Urothelium cell line (cell line): ENCODE measurements at places on chromosomes 16 and 17.
A peak's percentile ranks its signal among the peaks of the same experiment; 100 is the strongest.

- DNase-seq: no peak
These were observed 22.1 kb upstream of the SPNS2 start for GRCh38 chr17:4476511-4477070.

GRCh38 chr16:87233928-87234327, 83.3 kb downstream of the C16orf95 start:
- DNase-seq: no peak

DNA sequence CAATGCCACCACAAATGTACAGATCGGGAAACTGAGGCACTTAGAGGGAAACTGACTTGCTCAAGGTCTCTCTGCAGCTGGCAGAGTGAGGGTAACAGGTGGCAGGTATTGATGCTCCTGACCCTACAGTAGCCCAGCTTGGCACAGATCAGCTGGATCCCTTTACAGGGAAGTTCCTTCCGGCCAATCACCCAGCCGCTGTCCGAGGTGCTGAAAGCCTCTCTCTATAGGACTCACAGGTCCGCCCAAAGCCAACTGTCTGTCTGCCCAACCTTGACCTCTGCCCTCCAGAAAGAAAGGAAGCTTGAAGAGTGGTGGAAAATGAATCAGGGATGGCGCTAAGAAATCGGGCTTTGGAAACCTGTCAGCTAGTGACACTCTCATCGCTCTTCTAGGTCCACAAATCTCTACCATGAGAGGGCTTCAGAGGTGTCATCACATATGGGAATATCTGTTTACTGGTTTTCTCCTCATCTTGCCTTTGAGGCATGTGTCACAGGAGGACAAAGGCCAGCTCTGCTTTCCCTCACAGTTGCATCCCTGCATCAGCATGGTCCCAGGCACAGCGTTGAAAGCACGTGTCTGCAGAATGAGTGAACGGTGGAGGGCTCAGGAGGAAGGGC, 246.2 kb downstream of the KATNIP start:
- peak; percentile 46 for DNase-seq

- DNase-seq: no peak
These were observed 38.5 kb downstream of the PIGL start for GRCh38 chr17:16255481-16255921.

GRCh38 chr17:81910840-81911276, 341 bp downstream of the PCYT2 start:
- DNase-seq: no peak

DNA sequence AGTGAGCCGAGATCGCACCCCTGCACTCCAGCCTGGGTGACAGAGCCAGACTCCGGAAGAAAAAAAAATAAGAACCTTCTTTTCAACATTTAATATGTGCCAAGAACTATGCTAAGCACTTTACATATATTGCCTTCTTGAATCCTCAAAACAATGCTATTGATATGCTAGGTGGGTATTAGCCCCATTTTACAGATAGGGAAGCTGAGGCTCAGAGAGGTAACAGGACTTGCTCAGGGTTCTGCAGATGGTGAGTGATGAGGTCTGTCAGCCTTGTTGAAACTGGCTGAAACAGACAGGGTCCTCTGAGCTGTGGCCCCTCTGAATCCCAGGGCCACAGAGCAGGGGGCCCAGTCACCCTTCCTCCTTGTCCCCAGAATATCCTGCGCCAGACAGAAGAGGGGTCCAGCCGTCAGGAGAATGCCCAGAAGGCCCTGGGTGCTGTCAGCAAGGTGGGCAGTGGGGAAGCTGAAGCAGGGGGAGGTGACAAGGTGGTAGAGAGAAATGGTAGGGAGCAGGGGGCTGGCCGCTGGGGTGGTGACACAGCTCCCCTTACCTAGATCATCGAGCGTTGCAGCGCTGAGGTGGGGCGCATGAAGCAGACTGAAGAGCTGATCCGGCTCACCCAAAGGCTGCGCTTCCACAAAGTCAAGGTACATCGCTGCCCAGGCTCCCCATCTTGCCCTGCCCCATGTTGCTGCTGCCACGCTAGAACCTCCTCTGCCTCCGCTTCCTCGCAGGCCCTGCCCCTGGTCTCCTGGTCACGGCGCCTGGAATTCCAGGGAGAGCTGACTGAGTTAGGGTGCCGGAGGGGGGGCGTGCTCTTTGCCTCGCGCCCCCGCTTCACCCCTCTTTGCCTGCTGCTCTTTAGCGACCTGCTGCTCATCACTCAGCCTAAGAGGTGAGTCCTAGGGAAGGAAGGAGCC, 8.2 kb downstream of the ARHGEF15 start:
- no peak for DNase-seq

DNA sequence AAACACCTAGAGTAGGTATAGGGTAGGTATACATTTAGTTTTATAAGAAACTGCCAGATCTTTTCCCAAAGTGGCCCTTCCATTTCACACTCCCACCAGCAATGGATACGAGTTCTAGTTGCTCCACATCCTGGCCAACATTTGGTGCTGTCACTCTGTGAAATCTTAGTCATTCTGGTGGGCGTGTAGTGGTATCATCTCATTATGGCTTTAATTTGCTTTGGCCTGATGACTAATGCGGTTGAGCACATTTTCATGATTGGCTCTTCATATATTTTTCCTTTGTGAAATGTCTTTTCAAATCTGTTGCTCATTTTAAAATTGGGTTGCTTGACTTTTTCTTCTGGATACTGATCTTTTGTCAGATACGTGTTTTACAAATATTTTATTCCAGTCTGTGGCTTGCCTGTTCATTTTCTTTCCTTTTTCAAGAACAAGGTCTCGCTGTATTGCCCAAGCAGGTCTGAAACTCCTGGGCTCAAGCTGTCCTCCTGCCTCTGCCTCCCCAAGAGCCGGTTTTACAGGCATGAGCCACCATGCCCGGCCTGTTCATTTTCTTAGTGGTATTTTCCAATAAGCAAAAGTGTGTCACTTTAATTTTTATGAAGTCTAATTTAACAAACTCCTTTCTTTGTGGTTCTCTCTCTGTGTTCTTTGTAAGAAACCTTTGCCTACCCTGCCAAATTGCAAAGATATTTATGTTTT, 192.4 kb downstream of the SEC14L1 start:
- DNase-seq: no peak

DNA sequence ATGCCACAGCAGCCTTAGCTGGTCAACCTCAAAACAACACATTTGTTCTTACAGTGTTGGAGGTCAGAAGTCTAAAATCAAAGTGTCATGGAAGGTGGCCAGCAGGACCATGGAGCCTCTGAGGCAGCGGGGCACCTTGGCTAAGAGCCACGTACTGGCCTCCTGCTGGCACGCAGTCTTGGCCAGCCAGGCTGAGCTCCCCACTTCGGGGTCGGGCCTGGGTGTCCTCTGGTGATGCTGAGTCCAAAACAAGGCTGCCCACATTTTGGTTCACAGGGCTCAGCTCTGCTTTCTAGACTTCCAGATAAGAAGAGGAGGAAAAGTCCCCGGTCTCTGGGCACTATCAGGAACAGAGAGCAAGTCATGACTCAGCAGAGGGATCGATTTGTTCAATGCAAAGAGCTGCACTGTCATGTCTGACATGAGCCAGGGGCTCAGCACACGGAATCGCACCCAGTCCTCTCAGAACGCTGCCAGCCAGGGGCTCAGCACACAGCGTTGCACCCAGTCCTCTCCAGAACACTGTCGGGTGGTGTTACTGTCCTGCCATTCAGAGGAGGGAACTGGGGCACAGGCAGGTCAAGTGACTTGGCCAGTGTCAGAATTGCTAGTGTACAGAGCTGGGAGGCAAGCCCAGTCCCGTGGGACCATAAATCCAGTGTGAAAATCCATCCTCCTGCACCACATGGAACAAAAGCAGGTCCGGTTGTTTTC, 2.5 kb downstream of the LGALS9 start:
- DNase-seq: no peak

DNA sequence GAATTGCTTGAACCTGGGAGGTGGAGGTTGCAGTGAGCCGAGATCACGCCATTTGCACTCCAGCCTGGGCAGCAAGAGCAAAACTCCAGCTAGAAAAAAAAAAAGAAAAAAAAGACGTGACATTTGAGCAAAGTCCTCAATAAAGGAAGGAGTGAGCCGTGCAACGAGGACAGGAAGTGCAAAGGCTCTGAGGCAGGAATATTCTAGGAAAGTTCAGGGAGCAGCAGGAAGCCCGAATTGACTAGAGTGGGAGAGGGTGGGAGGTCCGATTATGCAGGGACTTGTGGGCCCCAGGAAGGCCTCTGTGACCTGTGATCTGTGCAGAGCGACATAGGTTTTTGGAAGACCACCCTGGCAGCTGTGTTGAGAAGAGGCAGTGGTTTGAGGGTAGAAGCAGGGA, 8.6 kb upstream of the LASP1NB start:
- DNase-seq: no peak

DNA sequence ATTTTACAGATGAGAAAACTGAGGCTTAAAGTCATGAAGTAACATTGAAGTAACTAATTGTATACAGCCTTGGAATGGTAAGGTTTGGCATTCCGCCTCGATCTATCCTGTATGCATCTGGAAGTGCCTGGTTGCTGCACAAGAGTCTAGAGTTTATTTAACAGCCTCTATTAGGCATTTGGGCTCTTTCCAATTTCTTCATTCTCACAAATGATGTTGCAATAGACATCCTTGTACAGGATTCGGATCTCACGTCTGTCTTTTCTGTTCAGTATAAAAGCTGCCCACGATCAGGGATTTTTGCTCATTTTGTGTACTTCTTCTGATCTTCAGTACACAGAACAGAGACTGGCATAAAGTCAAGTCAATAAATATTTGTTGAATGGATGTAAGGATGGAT, 100.5 kb downstream of the AIPL1 start:
- DNase-seq: no peak

DNA sequence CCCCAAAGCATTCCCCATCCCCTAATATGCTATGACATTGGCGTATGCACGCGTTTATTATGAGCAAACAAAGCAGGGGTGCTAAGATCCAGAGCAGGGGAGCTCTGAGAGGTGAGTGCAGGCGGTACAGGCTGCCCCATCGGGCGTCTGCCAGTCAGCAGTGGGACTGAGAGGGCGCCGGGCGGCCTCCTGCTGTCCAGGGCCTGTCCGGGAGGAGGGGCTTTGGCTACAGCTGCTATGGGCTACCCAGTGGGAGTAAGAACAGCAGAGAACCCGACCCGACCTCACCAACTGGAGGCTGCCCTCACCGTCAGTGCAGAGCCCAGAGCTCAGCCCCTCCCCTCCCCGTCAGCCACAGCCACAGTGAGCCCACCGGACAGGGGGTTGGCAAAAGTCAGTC, 18.5 kb upstream of the AATK start:
- no peak for DNase-seq

- DNase-seq: no peak
These were observed 4.1 kb downstream of the ACE start for GRCh38 chr17:63480826-63481487.

GRCh38 chr17:48262982-48263730, 155.6 kb downstream of the SNX11 start:
- no peak for DNase-seq

- peak; percentile 48 for DNase-seq
These were observed 211.0 kb upstream of the MAF start for GRCh38 chr16:79811541-79811940.

DNA sequence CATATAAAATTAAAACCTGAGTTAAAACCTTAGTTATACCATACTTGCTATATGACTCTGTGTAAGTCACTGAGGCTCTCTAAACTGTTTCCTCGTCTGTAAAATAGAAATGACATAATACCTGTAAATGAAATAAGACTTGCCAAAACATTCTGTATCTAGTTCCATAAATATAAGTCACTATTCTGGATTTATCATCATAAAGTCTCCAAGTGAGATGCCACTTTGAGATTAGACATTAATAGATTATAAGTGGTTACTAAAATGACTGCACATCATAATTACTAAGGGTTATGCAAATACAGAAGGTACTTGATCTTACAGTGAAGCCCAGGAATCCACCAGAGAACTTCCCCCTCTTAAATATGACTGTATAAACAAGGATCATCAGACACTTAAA, 12.0 kb upstream of the BRIP1 start:
- DNase-seq: no peak

GRCh38 chr17:30352240-30352814, 18.5 kb upstream of the TMIGD1 start:
- DNase-seq: no peak

DNA sequence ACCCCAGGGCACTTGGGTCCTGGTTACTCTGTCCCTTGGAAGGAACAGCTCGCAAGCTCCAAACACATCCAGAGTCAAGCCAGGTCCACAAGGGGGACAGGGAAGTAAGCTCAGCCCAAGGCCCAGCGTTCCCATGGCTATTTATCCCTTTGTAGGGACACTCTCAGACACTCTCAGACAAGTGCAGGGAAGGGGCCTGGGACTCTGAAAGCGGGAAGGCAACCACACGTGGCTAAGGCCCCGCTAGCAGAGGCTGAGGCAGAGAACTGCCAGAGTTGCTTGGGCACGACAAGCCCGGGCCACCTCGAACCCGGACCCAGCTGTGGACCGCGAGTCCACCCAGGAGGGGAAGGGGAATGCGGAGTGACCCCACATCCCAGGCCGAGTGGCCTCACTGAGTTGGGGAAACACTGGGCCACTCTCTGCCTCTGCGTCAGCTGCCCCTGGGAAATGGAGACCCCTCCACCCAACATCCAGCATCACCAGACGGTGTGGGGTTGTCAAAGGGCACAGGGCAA, 10.2 kb downstream of the NPTX1 start:
- no peak for DNase-seq

DNA sequence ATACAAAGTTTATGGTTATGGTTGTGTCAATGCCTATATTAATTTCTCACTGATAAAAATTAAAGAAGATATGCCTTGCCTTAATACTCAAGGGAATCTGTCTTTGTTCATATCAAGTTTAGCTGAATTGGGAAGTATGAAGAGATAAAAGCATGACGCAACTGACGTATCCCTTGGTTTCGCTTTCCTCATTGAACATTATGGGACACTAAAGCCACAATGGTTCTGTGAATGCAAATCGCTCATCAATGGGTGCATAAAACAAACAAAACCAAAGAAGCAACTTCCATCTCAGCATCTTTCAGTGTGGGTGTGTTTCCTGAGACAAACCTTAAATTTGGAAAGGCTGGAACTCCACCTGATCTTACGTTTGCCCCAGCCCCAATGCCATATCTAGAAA, 108.2 kb downstream of the NPIPB5 start:
- DNase-seq: no peak
